ENCODE measurements at places on chromosomes 5 and 9.

- peak; percentile 39 for DNase-seq
Observed at GRCh38 chr5:108727651-108728565, 19.8 kb upstream of the FER start.

DNA sequence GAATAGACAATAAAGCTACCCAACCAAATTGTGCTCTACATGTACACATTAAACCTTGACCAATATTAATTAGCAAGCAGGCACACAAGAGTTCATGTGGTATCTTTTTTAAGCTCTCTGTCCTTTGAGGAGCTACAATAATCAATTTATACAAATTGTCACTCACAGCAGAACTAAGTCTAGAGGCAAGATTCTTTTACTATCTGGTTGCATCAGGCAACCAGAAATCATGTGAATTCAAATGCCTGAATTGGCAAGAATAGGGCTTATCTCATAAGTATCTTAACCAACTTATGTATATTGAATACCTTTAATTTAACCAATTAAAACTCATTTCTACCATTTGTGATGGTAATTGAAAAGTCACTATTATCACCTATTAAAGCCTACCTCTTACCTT lies 145.5 kb upstream of the HAPLN1 start:
- no peak for DNase-seq

- DNase-seq, result no peak
Observed at GRCh38 chr5:93705896-93706295, 35.5 kb downstream of the POU5F2 start.

GRCh38 chr9:130243015-130243881 lies 22.3 kb upstream of the HMCN2 start:
- DNase-seq, result peak; percentile 84

- no peak for DNase-seq
Observed at GRCh38 chr9:13590996-13591395, 311.5 kb upstream of the MPDZ start.

DNA sequence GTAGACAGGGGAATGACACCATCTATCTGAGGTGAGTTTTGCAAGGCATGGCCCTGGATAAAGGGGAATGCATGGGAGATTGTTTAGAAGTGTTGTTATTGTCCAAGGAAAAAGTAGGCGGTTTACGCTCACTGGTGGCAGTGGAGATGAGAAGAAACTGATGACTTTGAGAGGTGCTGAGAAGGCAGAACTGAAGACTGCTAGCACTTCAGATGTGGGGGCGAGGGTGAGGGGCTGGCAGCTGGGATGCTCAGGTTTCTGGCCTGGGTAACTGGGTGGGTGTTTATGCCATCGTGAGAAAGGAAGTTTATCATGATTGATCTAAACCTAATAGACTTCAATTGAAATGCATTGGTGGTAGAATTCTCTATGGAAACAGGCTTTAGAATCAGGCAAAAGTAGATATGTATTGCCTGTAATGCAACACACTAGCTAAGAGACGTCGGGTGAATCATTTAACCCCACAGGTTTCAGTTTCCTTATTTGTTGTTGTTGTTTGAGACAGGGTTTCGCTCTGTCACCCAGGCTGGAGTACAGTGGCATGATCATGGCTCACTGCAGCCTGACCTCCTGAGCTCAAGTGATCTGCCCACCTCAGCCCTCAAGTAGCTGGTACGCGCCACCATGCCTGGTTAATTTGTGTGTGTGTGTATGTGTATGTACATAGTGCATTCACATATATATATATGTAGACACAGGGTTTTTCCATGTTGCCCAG lies 123.5 kb downstream of the SLC24A2 start:
- DNase-seq, result peak; percentile 44

GRCh38 chr9:131204285-131204684 lies 72.0 kb downstream of the FAM78A start:
- DNase-seq, result no peak

DNA sequence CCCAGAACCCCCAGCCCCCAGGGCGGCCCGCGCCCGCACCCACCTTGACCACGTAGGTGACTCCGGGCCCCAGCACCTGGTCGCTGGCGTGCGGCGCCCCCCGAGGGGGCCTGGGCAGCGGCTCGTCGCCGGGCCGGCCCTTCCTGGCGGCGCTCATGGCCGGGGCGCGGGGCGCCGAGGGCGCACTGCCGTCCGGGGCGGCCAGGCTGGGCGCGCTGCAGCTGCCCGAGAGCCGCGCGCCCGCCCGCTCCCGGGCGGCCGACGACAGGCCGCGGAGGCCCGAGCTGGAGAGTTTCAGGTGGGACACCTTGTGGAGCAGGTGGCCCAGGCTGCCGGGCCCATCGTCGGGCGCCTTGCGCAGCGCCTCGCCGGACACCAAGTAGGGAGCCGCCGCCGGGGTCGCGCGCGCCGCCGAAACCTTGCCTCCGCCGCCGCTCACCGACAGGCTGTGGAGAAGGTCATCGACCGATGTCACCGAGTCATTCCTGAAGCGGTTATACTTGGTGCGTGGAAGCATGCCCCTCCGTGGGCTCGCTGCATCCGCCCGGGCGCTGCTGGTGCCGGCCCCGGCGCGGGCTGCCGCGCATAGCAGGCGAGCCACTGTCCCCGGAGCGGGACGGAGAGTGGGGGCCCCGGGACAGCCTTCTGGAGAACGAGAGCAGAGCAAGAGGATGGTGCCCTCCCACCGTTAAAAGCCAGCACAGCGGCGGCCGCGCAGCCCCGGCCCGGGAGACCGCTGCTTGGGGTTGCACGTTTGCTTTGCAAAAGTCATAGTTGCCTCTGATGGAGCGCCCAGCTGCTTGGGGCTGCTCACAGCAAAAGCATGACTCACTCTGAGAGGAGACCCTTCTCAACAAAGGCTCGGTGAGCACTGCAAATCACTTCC lies at the start of gene SHC3:
Gene SHC3 (minus strand): TSS at position 875 of the 886 bp plus-strand sequence. CDS start 358 bp downstream, at position 517.
- DNase-seq, result no peak

DNA sequence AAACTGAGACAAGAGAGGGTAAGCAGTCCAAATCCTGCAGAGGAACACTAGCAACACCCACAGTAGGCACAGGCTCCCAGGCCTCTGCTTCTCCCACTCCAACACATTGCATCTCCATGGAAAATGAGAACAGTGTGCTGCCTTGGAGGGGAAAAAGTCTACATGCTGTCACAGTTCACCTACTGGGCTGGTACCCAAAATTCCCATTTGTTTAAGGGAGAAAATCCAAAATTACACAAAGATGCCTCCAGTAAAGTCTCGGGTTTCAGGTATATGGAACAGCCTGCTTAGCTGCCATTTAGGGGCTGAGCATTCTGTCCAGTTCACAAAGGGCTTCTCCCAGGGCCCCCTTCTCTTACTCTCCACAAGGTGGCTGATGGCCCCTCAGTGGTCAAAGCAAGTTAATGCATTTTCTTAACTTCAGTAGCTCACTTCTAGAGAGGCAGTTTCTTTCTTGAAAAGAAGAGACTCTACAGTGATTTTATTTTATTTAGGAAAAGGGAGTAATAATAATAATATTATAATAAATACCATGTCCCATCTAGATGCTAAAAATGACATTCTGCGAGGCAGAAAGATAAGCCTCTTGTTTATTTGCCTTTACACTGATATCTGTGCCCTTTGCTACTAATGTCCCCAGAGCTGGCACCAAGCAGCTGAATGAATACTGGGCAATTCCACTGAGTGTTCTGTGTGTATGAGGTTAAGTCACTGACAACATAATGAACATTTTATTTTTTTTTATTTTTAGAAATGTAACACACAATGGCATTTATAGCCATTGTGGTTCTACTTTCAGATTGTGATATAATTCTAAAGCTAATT lies 89.4 kb downstream of the RGS7BP start:
- no peak for DNase-seq

- no peak for DNase-seq
Observed at GRCh38 chr5:130110328-130110727, 206.1 kb downstream of the CHSY3 start.
